ENCODE measurements at places on chromosomes 6 and 20.

GRCh38 chr6:18527836-18528743, 140.9 kb downstream of the RNF144B start:
- no peak for DNase-seq

- no peak for DNase-seq
These were observed 36.3 kb upstream of the ARFGEF2 start for GRCh38 chr20:48885237-48885636.

- no peak for DNase-seq
These were observed 31.8 kb downstream of the SAYSD1 start for GRCh38 chr6:39083231-39083634.

DNA sequence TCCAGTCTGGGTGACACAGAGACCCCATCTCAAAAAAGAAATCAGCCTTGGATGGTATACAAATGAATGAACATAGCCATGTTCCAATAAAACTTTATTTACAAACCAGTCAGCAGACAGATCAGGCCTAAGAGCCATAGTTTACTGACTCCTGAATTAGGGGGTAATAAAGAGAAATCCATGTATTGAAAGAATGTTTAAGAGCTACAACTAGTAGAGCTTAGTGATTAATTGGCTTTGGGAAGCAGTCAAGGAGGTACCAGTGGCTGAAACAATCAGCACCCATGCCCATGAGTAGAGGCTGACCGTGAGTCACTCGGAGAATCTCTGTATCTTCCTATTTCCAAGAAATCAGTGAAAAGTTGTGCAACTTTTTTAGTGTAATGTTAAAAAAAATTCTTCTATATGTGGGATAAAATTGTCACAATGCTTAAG, 223.6 kb upstream of the RREB1 start:
- DNase-seq: no peak

DNA sequence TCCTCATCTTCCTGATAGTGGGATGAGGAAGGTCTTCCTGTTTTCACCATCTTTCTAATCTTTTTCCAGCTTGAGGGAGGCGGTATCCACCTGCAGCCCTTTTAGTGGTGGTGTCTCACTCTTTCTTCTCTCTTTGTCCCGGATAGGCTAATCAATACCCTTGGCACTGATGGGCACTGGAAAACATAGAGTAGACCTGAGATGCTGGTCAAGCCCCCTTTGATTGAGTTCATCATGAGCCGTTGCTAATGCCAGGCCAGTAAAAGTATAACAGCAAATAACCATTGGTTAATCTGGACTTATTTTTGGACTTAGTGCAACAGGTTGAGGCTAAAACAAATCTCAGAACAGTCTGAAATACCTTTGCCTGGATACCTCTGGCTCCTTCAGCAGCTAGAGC, 21.8 kb upstream of the PRND start:
- DNase-seq: no peak

GRCh38 chr6:9044426-9044825, 609.1 kb upstream of the SLC35B3 start:
- no peak for DNase-seq

GRCh38 chr20:50913690-50914375, 17.4 kb downstream of the ADNP start:
- DNase-seq: no peak

- no peak for DNase-seq
These were observed 87.5 kb downstream of the ZFP64 start for GRCh38 chr20:52103913-52104545.

- no peak for DNase-seq
These were observed 29.0 kb upstream of the SCUBE3 start for GRCh38 chr6:35184580-35185301.

All from iPS DF 6.9 (cell line).